ENCODE measurements at places on chromosomes 12 and 14. TPM values are rescaled to one million over a fixed set of nuclear protein-coding genes. Genes with fewer than 3 reads are reported as not detected.

ITPR2 gene
- 8.1 TPM for total RNA-seq

AVPR1A gene
- not detected for total RNA-seq

CCDC175 gene
- total RNA-seq, result not detected

NUAK1 gene
- total RNA-seq, result 9.9 TPM

LRP1 gene
- 51.4 TPM for total RNA-seq

ACACB gene
- total RNA-seq, result 0.86 TPM

CAPZA3 gene
- total RNA-seq, result not detected

SMCO2 gene
- not detected for total RNA-seq

RASSF9 gene
- total RNA-seq, result under 0.01 TPM

TESPA1 gene
- not detected for total RNA-seq

ISM2 gene
- total RNA-seq, result not detected

FIGNL2 gene
- not detected for total RNA-seq

VRTN gene
- total RNA-seq, result not detected

KRT71 gene
- not detected for total RNA-seq

CLEC6A gene
- total RNA-seq, result not detected

RNU6-7 gene
- total RNA-seq, result not detected

ACSM4 gene
- not detected for total RNA-seq

COX8C gene
- total RNA-seq, result not detected

PLEKHH1 gene
- total RNA-seq, result not detected

PTGER2 gene
- total RNA-seq, result 63.4 TPM

MYF6 gene
- not detected for total RNA-seq

OR4E2 gene
- not detected for total RNA-seq

ISCA2 gene
- 22.0 TPM for total RNA-seq

ZNF740 gene
- total RNA-seq, result 6.6 TPM

CLEC1B gene
- total RNA-seq, result not detected

SERPINA9 gene
- not detected for total RNA-seq

PPP2R5C gene
- total RNA-seq, result 138 TPM

PRB2 gene
- not detected for total RNA-seq

VWF gene
- total RNA-seq, result 0.35 TPM

TRHDE gene
- 22.0 TPM for total RNA-seq

RNASE1 gene
- not detected for total RNA-seq

ADAM20 gene
- total RNA-seq, result not detected

SLC2A14 gene
- total RNA-seq, result not detected

CPM gene
- 34.0 TPM for total RNA-seq

HOXC9 gene
- total RNA-seq, result 2.0 TPM

SLC38A6 gene
- 15.6 TPM for total RNA-seq

MIPOL1 gene
- 1.7 TPM for total RNA-seq

TTC9 gene
- not detected for total RNA-seq
